NCI-H1105 (cell line): ENCODE measurements at places on chromosomes 7 and 10.
A peak's percentile ranks its signal among the peaks of the same experiment; 100 is the strongest.

GRCh38 chr10:94617389-94617944, 66.1 kb upstream of the CYP2C18 start:
- DNase-seq = no peak

DNA sequence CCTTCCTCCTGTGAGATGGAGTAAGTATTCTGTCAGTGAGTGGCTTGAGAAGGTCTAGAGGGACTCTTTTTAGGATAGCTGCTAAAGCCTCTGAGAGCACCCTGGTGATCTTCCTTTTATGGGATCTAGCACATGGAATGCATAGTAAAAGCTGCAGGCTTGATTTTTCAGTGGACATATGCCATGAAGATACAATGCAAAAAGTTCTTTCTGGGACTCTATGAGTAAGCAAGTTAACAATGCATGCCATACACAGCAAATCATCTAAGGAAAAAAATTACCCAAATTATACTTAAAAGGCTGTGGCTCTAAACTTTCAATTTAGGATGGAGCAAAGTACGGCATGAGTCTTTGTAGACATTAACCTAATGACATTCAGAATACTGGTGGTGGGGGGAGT, 154.5 kb downstream of the SGMS1 start:
- DNase-seq = no peak

- DNase-seq = no peak
These were observed 148.8 kb upstream of the ODAD2 start for GRCh38 chr10:28147706-28148105.

- DNase-seq = no peak
These were observed 829.0 kb downstream of the TNS3 start for GRCh38 chr7:46752881-46753366.

GRCh38 chr7:145633513-145633912, 483.1 kb upstream of the CNTNAP2 start:
- DNase-seq = no peak

DNA sequence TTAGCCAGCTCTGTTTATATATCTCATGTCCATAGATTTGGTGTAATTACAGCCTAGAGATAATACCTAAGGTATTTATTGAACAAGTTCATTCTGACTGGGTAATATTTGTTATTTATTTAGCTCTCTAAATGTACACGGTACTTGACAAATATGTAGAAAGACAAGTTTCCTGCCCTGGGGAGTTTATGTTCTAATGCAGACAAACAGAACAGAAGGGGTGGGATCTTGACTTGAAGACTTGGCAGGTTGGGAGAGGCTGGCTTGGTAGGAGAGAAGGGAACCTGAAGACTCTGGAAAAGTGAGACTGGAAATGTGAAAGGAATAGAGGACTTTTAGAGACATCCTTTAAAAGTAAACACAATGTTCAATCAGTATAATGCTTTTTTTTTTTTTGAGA, 97.7 kb upstream of the CDK6 start:
- no peak for DNase-seq

GRCh38 chr10:22293747-22294404, 22.3 kb upstream of the COMMD3 start:
- no peak for DNase-seq

DNA sequence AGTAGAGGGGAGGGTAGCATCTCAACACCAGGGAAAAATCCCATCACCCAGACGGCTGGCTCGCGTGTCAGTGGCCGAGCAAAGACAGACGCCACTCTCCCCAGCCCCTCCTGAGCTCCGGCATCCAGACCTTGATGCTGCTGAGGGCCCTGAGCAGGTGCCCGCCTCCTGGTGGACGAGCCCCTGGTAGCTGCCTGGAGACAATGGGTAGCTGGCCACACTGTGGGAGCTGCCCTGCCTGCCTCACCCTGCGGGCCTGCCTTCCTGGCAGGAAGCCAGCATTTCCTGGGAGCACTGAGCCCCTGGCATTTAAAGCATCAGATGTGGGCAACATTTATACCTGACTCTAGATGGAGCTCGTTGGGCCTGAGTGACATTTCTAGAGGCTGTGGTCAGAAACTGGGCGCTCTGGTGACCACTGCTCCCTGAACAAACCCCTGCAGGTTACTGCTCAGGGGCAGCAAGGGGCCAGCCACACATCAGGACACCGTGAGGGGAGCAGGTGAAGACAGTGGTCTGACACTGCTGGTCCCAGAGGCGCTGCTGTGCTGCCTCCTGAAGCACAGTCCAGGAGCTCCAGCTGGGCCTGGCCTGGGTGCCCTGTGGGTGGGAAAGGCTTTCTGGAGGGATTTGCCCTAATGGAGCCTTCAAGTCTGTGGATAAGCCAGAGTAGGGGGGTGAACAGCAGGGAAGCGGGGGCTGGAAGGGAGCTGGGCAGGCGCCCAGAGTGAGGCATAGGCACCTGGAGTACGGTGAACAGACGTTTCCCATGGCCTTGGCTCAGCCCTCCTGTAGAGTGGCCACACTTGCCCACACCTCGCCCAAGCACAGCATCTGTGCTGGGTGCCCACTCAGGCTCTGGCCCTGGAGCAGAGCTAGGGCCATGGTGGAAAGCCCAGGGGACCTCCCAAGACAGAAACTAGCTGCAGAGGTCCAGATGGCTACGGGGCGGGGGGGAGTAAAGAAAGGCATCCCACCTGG, 138.7 kb downstream of the MAPK8 start:
- DNase-seq = peak; percentile 59
